ENCODE measurements at places on chromosomes 6 and 20.

DNA sequence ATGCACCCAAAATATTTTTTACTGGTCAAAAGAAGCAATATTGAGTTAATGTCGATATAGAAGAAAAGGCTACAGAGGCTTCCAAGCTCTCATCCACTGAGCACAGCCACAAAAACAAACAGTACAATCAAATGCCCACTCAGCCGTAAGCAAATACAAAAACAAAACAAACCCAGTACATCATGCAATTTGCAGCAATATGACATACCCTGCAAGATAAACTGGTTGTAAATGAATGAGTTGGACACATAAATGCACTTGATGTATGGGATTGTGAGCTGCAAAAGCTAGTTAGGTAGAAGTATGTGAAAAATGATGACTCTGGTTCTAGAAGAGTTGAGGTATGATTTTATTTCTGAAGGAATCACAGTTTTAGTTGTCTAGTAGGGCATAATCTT, 83.9 kb downstream of the SESN1 start:
- DNase-seq: no peak

DNA sequence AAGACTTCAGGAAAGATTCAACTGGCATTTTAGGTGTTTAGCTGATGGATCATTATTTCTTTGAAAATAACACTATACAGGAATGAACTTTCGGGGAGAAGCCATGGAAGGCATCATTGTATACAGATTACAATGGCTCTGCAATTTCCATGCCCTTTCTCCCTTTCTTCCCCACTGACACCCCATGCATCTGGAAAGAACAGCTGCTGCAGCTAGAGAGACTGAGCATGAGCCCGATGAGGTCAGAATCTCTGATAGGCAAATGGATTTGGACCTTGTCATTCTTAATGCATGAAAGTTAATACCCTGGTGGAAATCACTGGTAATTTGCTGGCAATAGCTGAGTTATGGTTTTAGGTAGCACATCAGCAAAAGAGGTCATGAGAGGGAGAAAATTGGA, 54.8 kb downstream of the BTBD3 start:
- no peak for DNase-seq

DNA sequence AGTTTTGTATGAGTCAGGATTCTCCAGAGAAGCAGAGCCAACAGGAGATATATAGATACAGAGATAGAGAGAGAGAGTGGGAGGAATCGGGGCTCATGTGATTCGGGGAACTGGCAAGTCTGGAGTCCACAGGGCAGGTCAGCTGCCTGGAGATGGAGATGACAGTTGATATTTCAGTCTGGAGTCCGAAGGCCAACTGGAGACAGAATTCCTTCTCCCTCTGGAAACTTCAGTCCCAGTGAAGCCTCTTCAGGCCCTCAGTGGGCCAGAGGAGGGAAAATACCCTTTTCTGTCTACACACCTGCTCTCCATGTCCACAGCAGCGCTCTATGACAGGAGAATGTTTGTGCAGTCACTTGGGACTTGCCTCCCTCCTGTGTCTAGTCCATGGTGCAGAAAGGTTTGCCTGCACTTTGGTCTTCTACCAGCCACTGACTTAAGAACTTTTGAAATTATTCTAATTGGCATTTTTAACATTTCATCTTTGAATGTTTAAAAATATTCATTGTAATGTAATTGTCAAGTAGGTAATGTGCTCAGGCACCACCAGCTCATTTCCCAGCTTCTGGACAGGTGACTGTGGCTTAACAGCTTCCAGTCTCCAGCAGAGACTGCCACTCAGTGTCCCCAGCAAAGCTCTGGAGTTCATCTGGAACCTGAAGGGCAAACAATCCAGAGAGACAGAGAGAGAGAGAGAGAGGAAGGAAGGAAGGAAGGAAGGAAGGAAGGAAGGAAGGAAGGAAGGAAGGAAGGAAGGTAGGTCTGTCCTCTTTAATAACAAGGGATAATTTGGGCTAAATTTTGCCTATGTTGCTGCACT, 43.8 kb upstream of the AFDN start:
- DNase-seq: no peak

DNA sequence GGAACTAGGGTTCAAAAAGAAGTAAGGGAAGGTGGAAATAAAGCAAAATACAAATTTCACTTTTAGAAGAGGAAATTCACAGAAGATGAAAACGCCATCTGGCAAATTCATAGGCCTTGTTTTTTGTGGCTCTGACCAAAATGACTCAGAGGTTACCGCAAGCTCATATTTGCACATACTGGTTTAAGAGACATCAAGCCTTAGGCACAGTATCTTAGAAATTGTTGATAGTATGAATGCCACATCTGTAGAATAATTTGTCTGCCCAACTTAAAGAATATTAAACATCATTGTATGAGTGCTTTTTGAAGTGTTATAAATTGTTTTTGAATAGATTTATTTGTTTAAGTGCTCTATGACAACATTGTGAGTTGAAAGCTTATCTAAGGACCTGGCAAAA, 10.6 kb downstream of the TAAR1 start:
- no peak for DNase-seq

DNA sequence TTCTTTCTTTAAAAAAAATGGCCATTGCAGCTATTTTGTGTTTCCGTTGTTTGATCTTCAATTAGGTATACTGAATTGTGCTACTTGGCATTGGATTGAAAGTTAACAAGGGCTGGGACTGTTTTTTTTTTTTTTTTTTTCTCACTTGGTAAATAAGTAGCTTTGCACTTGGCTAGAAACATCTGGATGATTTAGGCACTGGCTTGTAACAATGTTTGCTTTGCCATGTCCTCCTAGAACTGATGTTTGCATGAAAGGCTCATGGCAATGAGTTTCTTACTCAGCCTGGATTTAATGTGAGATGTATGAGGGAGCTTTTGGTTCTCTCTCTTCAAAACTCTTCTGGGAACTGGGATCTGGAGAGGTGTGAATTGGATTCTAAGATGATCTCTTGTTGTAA, 414.1 kb downstream of the CDH26 start:
- no peak for DNase-seq

DNA sequence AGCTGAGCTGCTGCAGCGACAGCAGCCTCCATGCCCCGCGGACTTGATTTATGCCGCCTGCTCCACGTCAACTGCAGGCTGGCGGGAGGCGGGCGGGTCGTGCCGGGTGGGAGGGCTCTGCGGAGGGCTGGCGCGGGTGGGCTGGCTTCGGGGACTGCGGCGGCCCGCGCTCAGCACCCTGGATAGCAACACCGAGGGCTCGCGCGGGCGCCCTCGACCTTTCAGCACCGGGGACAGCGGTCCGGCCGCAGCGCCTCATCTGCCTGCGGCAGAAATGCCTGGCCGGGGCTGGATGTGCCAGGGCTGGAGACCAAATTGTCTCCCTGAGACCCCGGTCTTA, 792 bp downstream of the SNAP25 start:
- DNase-seq: no peak

DNA sequence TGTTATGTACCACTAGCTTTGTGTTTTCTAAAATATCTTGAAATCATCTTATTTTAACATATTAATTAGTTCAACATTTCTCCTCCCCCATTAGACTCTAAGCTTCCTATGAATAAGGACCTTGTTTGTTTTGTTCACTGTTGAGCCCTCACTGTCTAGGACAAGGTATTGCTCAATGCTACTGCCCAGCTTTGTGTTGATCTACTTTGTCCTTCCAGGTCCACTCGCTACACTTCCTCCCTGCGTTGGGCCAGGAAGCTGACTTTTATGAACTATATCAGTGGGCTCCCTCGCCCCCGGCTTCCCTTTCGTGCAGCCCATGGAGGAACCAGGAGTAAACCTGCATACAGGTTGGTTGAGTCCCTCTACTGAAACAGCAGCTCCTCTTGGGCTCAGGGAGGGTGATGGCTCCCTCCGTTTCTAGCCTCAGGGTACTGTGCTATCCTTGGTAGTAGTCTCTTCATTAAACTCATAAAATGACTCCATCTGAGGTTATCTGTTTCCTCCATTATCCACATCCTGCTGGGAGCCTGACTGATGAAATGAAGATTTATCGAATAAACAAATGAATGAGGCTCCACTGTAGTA, 272.5 kb downstream of the CLIC5 start:
- DNase-seq: no peak

DNA sequence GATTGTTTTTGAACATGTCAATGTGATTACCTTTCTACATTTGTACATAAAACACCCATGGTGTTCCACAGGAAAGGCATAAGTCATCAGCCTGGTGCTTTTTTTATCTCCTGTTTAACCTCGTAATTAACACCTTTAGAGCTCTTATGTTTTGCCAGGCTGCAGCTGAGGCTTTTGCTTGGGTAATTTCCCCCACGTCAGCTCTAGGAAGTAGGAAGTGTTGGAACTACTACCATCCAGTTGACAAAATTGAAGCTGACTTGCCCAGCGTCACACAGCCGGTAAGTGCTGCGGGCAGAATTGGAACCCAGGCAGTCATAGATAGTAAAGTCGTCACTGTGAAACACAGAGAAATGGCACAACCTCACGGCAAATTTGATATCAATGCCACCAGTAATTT, 86.6 kb upstream of the BMP2 start:
- DNase-seq: no peak

DNA sequence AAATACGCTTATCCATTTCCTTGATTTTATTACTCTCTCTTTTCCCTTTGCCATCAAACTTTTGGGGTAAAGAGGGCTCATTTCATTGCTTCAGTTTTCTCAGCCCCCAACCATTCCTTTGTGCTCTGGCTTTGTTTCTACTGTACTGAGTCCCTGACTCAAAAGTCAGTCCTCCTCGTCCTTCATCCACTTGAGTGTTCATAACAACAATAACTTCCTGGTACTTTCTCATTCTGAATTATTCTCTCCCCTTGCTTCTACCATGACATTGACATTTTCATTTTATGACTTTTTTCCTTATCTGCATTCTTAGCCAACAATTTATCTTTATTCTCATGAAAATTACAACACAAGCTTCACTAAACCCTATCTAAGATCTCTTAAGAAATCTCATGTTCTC, 911 bp downstream of the ENPP3 start:
- DNase-seq: no peak

- DNase-seq: no peak
These were observed 104.5 kb downstream of the CD24 start for GRCh38 chr6:106870069-106870468.

- no peak for DNase-seq
These were observed 111.7 kb downstream of the TRERF1 start for GRCh38 chr6:42339991-42340401.

- peak; percentile 15 for DNase-seq
These were observed 55.1 kb downstream of the ARID1B start for GRCh38 chr6:156832231-156832647.

DNA sequence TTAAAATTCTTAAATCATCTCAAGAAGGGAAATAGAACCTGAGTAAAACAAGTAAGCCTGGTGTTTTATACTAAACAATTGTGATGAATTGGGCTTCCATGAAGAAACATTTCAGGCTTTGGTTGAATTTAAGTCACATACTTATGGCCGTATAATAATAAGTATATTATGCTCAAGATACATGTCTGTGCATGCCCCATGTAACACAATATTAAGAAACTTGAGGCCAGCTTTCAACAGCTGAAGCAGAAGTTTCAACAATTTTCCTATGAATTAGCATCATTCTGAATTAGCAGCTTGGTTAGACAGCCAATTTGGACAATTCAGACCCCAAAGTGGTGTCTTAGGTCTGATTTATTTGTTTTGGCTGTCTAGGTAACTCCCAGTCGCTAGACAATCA, 243.7 kb downstream of the MYLK4 start:
- DNase-seq: no peak

GRCh38 chr6:40419946-40420728, 167.0 kb downstream of the LRFN2 start:
- DNase-seq: no peak

DNA sequence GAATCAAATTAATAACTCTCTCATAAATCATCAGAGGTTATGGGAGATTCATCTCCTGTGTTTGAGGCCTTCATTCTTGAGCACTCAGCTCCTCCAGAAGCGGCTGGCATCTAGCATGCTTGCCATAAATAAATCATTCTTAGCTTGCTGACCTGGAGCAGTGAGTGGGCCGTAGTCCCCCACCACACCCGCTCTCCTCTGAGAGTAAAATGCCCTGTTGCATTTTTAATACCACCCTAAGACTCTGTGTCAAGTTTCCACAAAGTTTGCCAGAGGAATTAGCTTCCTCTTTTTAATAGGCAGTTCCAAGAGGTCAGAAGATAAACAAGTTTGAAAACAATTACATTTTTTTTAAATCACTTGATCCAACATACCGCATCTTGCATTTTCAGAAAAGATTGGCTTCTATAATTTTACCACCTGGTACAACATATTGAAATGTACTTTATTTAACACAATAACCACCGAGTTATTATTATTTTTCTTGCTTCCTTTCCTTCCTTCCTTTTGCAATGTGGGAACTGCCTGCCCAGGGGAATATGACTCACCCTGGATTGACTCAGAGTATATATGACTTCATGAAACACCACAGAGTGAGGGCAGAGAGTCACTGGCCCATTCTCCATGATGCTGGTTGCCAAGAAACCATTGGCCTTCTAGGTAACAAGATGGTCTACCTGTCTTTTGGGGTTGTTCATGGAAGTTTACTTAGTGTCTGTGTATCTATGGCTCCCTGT, 29.4 kb upstream of the CLIC5 start:
- peak; percentile 8 for DNase-seq

- DNase-seq: no peak
These were observed 338 bp downstream of the UTRN start for GRCh38 chr6:144285548-144285797.

- no peak for DNase-seq
These were observed 11.4 kb downstream of the MYB start for GRCh38 chr6:135192256-135193174.

DNA sequence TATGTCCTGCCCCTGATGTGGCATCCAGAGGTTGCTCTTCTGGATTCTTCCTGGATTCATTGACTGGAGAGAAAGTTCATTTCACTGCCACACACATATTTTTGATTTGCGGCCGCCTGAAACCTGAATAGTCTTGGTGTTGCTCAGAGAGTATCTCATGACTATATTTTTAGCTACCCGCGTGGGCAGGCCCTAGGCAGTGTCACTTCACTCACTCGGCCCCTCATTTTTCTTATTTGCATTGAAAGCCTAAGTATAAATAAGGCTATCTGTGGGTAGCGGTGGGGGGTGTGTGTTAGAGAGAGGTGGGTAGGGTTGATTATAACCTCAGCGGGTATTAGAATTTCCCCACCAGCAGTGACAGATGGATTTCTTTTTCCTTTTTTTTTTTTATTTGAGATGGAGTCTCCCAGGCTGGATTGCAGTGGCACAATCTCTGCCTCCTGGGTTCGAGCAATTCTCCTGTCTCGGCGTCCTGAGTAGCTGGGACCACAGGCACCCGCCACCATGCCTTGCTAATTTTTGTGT, 113.5 kb downstream of the JARID2 start:
- DNase-seq: no peak
